KG1 (cell line): ENCODE measurements at places on chromosomes 16 and 17.
A peak's percentile ranks its signal among the peaks of the same experiment; 100 is the strongest.

DNA sequence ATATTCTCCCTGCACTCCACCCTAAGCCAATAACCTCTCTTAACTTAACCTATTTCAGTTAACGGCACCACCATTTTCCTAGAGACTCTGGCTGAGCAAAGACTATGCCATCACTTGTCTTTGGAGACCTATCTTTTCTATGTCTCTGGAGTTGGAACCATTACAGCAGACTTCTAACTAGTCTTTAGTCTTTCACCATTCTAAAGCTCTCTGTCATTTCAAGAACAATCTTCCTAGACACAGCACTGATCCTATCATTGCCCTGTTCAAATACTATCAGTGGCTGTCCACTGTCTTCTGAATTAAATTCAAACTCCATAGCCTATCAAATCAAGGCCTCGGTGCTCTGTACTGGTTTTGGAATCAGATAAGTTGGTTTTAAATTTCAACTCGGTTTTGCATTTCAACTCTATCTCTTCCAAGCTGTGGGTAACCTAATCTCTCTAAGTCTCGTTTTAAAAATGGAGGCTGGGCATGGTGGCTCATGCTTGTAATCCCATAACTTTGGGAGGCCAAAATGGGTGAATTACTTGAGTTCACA lies 31.9 kb downstream of the RNF43 start:
- DNase-seq, result no peak

- no peak for DNase-seq
Observed at GRCh38 chr16:66668777-66669444, 27.6 kb downstream of the CMTM4 start.

DNA sequence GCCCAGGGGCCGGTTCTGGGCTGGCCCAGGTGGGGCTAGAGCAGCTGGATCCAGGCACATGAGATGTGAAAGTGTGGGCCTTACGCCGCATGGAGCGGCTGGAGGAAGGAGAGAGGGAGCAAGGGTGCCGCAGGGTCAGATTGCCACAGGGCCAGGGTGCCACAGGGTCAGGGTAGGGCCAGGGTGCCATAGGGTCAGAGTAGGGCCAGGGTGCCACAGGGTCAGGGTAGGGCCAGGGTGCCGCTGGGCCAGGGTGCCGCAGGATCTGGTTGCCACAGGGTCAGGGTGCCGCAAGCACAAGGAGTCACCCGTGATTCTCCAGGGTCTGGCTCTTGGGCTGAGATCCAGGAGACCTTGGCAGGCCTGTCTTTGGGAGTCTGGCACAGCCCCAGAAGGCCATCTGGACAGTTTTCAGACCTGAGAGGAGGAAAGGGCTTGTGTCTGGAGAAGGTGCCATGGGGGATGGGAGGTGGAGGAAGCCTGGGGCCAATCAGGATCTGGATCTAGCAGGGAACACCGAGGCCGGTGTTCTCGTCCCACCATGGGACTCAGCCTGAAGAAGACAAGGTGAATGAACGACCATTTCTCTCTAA lies 13.1 kb upstream of the LASP1NB start:
- no peak for DNase-seq

GRCh38 chr16:2210386-2211365 lies at the start of gene BRICD5:
Gene BRICD5 (minus strand): TSS chr16:2210863. CDS start chr16:2210833, 30 bp downstream.
- no peak for DNase-seq

DNA sequence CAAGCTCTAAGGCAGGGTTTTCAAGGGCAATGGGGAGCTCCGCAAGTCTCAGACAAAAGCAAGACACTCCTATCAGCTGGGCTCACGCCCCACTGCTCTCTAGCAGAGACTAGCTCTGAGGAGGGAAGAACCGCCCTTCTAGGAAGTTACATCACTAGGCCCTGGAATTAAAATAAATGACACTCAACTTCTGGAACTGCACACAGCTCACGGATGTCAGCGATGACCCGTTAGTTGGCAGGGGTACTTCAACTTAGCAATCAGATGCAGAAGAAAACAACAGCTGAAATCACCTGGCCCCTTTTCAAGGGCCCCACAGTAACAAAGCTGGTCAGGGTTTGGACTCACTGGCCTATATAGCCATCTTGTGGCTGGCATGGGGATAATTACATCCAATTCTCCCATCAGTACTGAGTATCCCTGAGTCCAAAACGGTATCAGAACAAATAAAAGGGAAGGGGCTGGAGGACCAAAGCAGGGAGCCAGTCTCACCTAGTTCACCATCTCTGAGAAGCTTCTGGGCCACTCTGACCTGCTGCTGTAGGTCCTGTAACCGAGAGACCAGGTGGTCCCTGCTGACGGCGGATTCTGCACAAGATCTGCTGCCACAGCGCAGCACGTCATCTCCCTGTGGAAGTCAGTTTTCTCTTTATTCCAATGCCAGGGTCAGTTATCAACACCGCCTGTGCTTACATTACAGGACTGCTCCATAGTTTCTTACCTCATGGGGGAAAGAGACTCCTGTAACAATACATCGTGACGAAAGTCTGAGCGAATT lies 22.2 kb downstream of the SERPINF1 start:
- DNase-seq, result no peak

GRCh38 chr17:28033972-28034714 lies 8.3 kb upstream of the NLK start:
- DNase-seq, result no peak

DNA sequence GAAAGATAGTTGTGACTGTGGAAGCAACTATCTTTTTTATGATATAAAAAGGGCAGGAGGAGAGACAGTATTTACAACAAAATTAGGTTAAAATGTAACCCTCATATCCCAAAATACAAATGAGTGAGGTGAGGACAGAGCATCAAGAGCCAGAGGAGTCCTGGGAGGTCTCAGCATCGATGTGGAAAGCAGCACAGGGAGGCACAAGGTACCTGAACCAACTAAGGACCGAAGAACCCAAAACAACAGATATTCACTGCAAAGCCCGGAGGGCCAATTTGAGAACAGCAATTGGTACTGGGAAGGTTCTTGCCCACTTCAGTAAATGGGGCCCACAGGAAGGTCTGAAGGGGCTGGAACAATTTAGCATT lies 37.6 kb downstream of the CMC2 start:
- no peak for DNase-seq

GRCh38 chr16:28181515-28181914 lies 30.2 kb downstream of the XPO6 start:
- DNase-seq, result no peak

DNA sequence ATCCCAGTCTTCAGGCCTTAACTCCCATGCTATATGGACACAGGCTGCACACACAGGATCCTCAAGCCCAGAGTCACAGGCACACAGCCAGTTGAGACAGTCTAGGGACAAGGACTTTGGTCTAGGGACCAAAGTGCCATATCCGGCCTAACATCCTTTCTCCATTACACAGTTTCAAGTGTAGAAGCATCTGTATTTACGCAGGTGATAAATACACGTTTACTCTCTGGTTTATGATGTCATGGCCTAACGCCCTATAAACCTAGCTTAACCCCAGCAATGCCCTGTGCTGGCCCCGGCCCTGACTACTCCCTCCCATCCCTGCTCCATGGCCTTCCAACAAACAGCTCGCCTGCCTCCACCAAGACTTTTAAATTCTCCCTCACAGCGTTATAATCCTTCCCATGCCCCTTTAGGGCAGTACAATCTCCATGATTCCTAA lies 17.1 kb downstream of the CUEDC1 start:
- no peak for DNase-seq

DNA sequence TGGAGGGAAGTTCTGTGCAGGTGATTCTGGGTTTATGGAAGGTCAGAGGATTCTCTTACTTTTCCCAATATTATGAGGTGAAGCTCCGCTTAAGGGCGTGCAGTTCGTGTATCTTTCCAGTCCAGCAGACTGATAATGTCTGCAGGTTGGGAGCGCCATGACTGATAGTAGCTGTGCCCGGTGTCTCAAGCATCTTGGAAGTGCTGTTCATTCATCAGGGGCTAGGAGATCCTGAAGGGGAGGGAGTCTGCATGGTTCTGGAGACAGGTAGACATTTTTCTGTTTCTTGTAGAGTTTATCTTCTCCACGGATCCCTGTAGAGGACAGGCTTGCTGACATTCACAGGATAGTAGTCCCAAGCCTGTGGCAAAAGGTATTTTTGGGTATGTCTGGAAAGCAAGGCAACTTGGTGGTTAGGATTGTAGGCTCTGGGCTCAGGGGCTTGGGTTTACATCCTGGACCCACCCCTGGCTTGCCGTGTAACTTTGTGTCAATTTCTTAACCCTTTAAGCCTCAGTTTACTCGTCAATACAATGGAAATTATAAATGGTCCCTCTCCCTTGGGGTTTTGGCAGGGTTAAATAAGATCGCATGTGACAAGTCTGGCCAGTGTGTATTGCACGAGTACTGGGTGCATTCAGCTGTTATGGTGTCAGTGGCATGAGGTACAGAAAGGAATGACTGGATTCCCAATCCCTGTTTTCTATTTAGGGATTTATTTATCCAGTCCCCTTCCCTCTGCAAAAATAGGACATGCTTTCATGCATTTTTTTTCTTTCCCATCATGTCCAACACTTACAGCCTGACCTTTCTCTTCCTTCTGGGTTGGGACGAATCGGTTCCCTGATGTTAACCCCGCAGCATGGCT lies 8.2 kb downstream of the HLF start:
- DNase-seq, result no peak

GRCh38 chr17:40615068-40615840 lies 32.4 kb downstream of the SMARCE1 start:
- DNase-seq, result no peak

GRCh38 chr16:3129137-3130131 lies 5.4 kb upstream of the ZNF213 start:
- peak; percentile 71 for DNase-seq

DNA sequence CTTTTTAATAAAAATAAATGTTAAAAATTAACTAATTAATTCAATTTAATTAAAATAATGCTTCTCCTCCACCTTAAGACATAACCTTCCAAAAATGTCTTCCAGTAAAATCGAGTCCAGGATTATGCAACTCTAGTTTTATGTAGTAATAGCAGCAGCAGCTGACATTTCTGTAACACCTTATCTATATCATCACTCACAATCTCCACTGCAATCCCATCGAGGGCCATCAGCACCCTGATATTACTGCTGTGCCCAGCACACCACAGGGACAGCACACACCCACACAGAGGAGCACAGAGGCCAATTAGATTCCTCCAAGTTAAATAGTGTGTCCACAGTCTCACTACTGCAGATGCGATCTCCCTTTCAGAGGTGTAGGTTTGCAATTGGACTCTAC lies 2.9 kb downstream of the RPH3AL start:
- no peak for DNase-seq

GRCh38 chr16:74503412-74503811 lies 82.1 kb upstream of the CLEC18B start:
- DNase-seq, result no peak

GRCh38 chr16:73569266-73569980 lies 521.5 kb upstream of the ZFHX3 start:
- DNase-seq, result no peak

GRCh38 chr16:49632086-49632794 lies 223.7 kb downstream of the ZNF423 start:
- DNase-seq, result no peak

- DNase-seq, result no peak
Observed at GRCh38 chr17:45984368-45984767, 14.7 kb upstream of the STH start.

DNA sequence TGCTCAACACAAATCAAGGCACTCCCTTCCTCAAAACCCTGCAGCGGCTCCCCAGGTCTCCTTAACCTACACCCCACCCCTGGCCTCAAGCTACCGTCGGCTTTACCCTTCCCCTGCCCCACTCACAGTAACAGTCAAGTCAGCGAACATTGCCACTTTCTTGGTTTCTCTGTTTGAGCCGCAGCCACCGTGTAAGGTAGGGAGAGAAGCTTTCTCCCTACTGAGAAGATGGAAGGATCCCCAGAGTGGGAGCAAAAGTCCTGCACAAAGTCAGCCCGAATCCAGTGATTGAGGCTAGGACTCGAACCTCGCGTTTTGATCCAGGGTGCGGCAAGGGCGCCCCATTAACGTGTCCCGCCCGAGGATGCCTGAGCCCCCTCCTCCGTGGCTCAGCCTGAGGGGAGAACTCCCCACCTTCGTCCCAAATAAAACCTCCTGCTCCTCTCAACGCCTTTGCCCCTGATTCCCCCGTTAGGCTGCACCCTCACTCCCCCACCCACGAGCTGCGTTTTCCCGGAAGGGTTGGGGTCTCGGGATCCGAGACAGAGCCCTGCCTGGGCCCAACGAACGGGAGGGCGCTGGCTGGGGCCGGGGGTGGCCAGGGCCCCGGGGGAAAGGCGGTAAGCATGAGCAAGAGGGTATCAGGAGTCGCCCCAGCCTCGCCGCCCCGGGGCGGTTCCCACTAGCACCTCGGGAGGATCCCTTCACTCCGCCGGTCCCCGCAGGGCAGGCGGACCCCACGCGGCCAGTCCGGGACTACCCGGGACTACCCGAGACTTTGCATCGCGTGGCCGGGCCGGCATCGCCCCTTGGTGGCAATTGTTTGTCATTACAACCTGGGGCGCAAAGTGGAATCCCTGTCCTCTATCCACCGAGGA lies 9.9 kb upstream of the NAGS start:
- peak; percentile 22 for DNase-seq

GRCh38 chr17:37447641-37448040 lies 41.0 kb downstream of the TADA2A start:
- no peak for DNase-seq

- DNase-seq, result no peak
Observed at GRCh38 chr17:14321476-14321949, 20.6 kb downstream of the HS3ST3B1 start.

DNA sequence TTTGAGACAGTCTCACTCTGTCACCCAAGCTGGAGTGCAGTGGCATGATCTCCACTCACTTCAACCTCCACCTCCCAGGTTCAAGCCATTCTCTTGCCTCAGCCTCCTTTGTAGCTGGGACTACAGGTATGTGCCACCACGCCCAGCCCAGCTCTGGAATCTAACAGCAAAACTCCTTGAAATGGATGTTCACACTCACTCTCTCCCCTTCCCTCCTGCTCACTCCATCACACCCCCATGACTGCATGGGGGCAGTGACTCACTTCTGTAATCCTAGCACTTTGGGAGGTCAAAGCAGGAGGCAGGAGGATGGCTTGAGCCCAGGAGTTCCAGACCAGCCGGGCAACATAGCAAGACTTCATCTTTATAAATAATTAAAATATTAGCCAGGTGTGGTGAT lies 11.1 kb upstream of the TFAP4 start:
- no peak for DNase-seq

GRCh38 chr16:47374629-47375028 lies 86.2 kb downstream of the ITFG1 start:
- DNase-seq, result no peak
